ENCODE measurements at places on chromosomes 16 and 17.
A peak's percentile ranks its signal among the peaks of the same experiment; 100 is the strongest.

DNA sequence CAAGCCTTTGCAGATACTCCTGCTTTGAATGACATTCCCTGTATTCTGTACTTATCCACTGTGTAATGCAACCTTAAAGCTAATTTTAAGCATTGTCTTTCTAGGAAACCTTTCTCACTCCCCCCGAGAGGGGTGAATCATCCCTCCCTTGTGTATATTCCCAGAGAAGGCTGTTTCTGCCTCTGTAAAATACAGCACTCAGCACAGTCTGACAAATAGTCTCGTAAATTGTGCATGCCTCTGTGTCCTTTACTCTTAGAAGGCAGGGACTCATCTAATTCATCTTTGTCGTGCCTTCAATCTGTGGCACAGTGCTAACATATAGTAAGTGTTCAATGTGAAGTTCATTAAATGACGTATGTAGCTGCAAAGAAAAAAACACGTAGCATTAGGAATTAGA lies 200.7 kb downstream of the CA10 start:
- DNase-seq: no peak

GRCh38 chr17:57956291-57957119 lies 1.3 kb upstream of the CUEDC1 start:
- no peak for DNase-seq

GRCh38 chr17:32746698-32747097 lies 130.2 kb downstream of the MYO1D start:
- DNase-seq: no peak

GRCh38 chr16:74923766-74924460 lies 61.0 kb downstream of the WDR59 start:
- peak; percentile 27 for DNase-seq

GRCh38 chr16:50884066-50884860 lies 142.4 kb downstream of the CYLD start:
- no peak for DNase-seq

GRCh38 chr16:188674-189073 lies 8.4 kb downstream of the HBQ1 start:
- DNase-seq: no peak

DNA sequence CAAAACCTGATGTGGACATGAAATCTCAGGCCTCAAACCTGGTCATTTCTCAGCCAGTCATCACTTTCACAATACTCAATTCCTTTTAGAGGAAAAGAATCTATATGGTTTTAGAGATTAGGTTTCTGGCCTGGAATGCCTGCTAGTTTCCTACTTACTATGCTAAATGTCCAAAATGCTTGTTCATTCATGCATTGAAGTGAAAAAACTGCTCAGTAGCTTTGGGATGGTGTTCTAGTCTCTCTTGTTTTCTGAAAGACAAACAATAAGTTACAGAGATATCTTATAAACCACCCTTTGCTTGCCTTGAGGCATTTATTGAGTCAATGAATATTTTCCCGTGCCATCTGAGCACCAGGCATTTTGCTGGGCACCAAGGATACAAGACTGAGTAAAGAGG lies 1146.5 kb upstream of the GOT2 start:
- no peak for DNase-seq

DNA sequence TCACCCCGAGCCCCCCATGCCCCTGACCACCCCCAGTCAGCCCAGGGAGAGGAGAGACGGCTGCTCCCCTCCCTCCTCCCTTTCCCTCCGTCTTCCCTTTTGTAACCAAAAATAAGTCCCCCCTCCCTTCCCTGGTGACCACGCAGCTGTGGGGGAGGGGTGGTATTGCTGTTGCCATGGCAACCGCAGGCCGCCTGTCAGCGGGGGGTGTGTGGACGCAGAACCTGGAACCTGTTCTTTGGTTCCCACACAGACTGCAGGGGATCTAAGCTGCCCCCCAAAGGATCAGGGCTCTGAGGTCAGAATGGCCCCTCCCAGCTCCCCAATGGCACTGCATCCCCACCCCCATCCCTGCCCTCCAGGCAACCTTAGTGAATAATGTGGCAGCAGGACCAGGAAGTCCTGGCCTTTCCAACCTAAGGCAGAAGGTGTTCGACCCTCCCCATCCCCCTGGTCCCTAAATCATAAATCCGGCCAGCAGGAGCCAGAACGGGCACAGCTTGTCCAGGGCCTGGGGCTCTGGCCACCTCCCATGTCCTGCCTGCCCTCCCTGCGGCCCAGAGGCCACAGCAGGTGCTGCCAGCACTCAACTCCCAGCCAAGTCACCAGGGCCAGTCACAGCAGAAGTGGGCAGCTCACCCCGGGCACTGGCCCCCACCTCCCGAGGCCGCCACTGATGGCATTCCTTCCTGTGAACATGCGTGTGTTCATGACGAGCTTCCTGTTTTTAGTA lies 12.0 kb downstream of the CA4 start:
- DNase-seq: no peak

DNA sequence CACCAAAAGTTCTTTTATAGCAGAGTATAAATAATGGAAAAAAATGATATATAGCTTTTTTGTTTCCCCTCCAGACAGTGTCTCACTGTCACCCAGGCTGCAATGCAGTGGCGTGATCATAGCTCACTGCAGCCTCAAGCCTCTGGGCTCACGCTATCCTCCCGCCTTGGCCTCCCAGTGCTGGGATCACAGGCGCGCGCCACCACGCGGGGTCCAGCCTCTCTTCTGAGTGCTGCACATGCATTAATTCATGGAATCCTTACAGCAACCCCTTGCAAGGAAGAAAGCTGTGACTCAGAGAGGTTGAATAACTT lies 18.0 kb upstream of the ZNF629 start:
- DNase-seq: no peak

- no peak for DNase-seq
Observed at GRCh38 chr16:69520800-69521602, 44.8 kb upstream of the NFAT5 start.

DNA sequence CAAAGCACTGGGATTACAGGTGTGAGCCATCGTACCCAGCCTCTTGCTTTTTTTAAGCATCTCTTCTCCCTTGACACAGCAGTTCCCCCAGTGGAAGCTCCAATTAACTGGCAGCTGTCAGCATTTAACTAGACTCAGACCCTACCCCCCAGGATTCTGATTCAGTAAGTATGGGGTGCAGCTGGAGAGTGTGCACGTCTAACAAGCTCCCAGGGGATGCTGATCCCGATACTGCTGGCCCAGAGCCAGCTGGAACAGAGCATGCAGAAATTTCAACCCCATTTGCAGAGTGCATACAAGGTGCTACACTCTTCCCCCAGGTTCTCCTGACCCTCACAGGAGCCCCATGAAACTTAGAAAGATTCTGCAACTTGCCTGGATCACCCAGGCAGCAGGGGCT lies 27.7 kb upstream of the BCO1 start:
- DNase-seq: no peak

DNA sequence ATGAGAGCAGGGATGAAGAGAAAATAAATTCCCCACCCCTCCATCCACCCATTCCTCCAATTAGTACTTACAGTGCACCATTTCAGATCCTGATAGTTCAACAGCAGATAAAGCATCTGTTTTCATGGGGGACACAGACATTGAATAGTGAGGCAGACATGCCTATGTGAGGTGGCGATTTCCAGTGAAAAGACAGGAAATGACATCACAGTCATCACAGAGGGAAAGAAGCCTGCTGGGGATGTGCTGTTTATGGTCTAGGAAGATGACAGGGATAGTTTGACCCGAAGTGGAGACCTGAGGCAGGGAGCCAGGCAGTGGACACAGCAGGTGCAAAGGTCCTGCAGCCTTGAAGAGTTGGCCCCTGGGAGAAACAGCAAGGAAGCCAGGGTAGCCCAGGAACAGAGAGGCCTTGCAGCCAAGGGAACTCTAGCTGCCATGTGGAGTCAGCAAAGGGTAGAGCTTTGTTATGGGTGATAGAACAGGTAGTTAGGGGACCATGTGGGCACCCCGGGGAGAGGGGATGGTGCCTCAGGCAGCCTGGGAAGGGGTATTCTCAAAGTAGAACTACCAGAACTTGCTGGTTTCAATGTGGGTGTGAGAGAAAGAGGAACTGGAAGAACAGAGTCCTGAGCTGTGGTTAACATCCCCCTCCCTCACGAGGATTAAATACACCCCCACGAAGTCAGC lies 256.6 kb downstream of the CPPED1 start:
- DNase-seq: no peak

GRCh38 chr17:46194393-46195216 lies 1.4 kb upstream of the KANSL1 start:
- DNase-seq: no peak

DNA sequence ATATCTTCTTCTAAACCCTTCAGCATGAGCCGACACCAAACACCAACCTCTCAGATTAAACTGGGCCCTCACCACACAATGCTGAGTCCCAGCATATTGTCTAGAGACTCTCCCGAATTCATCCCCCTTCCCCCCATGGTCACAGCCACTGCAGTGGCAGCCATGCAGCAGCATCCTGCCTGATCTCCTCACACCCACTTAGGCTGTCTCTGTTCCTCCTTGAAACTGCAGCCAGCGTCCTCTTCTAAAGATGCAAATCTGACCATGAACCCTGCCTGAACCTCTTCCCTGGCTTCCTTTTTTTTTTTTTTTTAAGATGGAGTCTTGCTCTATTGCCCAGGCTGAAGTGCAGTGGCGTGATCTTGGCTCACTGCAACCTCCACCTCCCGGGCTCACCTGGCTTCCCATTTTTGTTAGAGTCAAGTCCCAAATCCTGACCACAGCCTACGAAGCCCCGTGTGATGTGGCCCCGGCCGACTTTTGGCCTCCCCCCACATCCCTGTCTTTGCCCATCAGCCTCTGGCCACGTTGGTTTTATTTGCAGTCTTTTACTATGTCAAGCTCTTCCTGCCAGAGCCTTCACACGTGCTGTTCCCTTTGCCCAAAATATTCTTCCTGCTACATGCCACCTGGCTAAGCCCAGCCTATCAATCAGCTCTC lies 2.8 kb downstream of the FA2H start:
- DNase-seq: no peak

DNA sequence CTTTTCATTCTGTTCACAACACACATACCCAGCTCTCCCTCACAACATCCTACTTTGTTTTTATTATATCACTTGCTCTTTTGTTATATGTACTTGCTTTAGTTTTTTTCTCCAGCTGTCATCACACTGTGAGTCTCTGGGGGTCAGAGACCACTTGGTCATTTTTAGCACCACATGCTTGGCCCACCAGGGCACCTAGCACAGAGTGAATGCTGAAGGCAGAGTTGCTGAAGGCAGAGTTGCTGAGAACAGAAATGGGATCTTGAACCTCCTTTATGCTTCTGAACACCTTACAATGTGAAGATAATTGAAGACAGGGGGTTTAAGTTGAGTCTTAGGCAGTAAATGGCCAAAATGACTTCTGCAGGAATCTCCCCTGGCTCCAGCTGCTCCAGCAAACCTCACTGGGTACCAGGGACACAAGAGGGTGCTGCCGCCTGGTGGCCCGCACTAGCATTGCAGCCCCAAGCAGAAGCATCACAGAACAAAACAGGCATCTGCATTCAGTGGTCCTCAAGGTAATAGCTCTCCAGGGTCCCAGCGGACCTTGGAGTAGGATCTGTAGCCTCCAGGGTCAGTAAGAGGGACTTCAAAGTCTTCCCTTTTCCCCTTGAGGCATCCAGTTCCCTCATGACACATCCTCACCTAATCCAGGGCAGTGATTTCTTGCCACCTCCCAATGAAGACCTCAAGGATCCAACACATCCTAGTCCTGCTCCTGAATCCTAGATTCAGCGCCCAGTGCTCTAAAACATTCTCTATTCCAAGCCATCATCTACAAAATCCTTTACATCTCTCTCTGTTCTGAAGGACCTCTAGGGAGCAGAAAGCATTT lies 1972.6 kb downstream of the TP53TG3F start:
- no peak for DNase-seq

DNA sequence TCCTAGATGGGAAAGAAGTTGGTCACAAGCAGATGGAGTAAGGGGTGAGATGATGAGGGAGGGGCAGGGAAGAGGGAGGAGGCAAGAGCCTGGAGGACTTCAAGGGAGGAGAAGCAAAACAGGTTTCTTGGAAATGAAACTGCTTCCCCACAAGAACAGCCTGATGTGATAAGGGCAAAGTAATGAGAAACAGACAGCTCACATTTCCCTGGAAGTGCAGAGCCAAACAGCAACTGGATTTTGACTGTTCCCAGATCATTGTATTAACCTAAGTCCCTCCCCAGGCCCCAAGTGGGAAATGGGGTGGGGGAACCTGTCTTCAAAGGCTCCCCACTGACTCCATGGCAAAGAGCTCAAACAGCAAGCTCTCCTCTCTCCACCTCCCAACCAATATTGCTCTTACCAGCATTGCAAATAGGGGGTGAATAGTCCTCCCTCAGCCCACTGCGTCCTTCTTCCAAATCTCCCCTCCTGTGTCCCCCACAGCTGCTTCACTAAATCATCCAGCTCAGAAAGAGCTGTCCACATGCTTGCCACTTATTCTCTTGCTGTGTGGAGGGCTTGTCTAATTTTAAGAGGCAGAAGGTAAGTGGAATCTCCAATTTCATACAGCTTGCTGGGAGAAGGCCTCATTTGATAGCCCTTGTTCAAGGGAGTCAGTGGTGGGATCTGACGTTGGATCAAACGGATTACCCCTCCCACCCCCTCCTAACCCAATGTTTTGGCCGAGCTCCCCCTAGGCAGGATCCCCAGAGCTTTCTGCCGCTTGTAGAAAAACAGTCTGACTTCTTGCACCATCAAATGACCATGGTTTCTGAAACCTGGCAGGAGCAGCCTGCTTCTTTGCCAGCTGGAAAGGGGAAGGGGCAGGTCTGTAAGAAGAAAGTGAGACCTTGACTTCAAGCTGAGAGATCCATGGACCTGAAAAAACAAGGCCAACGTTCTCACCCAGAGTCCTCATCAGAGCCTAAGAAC lies 56.3 kb upstream of the SMIM36 start:
- DNase-seq: peak; percentile 42

DNA sequence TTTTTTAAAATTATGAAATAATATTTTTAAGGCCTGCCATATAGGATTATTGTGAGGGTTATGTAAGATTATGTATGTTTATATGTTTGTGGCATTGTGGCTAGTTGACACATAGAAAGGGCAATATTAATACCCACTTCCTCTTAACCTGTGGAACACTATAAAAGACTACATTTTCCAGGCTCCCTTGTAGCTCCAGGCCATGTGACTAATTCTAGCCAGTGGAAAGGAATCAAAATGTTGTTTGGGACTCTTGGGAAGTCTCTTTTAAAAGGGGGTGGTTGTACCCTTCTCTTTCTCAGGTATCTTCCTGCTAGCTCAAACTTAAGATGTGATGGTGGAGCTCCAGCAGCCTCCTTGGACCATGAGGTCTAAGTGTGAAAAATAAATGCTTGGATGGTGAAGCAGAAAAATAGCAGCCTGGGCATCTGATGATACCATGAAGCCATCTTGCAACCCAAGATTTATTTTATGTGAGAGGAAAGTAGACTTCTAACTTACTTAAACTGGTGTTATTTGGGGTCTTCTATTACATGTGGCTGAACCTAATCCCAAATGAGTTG lies 39.2 kb downstream of the TEKT5 start:
- no peak for DNase-seq

GRCh38 chr17:8963014-8963413 lies 2.5 kb downstream of the PIK3R5 start:
- no peak for DNase-seq
